ENCODE measurements at places on chromosomes 2 and 18.

GRCh38 chr18:20963027-20963426 lies 148.6 kb downstream of the ROCK1 start:
- DNase-seq, result no peak

DNA sequence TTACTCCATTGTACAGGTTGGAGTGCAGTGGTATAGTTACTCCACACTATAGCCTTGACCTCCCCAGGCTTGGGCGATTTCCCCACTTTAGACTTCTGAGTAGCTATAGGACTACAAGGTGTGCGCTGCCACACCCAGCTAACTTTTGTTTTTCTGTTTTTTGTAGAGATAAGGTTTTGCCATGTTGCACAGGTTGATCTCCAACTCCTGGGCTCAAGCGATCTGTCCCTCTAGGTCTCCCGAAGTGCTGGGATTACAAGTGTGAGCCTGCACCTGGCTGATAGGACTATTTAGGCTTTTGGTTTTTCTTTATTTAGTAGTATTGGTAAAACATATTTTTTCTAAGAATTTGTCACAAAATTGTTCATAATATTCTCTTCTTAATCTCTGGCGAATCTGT lies 121.7 kb downstream of the PHLPP1 start:
- DNase-seq, result no peak

GRCh38 chr2:175576270-175576669 lies 394.8 kb upstream of the ATP5MC3 start:
- no peak for DNase-seq

DNA sequence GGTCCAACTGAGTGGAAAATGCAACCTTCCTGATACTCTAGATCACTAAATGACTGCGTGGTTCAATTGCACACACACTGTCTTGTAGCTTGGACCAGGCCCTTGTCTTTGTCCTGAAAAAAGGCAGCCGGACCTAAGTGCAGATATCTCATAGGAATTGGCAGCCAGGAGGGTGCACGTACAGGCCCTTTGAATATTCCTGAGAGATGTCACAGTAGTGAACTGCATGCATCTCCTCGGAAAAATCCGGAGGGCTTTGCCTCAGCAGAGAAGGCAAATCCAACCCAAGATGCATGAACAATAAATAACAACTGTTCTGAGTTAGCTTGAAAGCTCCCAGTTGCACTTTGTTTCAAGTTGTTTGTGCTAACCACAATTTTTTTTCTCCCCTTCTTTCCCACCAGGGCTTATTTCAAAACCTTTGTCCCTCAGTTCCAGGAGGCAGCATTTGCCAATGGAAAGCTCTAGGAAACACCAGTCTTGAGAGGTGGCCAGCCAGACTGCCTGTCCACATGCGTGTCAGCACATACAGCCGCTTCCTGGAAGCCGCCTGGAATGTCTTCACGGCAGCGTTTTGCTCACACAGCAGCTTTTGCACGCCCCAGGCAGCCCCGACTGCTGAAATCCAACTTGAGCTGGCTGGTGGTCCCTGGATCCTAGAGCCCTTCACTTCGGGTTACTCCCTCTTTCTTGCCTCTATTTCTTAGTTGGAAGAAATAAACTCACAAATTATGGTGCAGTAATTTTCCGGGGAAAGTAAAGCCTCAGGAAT lies 54.4 kb upstream of the FOSL2 start:
- DNase-seq, result no peak

All from hepatic stellate cell (primary cell).